Naive thymus-derived CD4-positive, alpha-beta T cell (primary cell): ENCODE measurements at places on chromosomes 3 and 15.

DNA sequence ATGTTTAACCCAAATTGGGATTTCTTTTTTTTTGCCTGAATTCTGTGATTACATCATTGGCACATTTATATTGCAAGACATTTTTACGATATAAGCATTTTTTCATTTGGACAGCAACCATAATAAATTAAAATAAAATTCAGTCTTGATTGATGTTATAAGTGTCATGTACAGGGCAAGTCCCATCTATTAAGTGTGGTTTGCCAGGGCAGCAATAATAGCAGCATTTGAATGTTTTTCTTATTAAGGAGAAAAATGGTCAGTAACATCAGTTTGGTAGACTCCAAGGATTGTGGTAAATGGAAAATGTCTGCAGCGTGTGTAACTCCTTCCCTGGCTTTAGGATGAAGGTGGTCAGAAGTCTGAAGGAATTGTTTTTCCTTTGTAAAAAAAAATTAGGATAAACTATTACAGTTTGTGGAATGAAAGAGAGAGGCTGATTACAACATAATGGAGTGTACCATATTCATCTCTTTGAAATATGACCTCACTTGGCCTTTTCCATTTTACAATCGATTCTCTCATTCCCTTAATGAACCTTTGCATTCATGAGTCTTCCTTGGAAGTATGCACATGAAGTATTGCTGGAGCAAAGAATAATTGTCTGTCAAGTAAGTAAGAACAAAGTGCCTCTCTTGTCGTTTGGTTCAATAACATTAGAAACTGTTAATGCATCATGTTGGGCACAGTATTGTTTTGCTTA is 405.4 kb upstream of the THRB start:
- no peak for DNase-seq

DNA sequence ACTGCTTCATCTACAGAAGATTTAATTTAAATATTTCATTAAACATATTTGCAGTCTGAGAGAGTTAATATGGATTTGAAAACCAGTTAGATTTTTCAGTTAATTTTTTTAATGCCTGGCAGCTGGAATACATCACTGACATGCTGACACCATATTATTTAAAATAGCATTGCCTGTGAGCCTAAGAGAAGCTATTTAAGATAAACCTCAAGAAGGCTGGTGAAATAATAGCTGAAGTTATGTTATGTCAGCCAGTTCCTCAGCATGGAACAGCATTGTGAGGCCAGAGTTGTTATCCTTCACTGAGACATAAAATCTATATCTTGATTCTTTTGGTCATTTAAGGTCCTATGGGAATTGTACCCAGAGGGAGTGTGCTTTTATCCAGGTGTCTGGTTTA is 705.2 kb downstream of the NAALADL2 start:
- DNase-seq = no peak

DNA sequence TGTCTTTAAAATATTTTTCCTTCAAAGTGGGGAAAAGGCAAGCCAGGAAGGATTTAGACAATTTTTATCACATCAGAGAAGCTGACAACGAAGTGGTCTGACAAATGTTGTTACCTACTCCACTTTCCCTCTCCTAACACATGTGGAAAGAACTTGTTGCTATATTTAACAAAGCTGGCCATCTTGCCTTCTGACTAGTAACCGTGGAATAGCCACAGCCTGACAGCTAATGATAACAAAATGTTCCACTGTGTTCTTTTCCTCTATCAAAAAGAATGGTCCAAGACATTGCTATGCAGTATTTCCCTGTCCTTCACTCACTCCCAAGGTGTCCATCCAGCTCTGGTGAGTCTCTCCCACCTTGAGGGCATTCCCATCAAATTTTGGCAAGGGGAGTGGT is 481.4 kb upstream of the THBS1 start:
- DNase-seq = no peak

- no peak for DNase-seq
These were observed 26.5 kb upstream of the VEPH1 start for GRCh38 chr3:157529751-157530150.

DNA sequence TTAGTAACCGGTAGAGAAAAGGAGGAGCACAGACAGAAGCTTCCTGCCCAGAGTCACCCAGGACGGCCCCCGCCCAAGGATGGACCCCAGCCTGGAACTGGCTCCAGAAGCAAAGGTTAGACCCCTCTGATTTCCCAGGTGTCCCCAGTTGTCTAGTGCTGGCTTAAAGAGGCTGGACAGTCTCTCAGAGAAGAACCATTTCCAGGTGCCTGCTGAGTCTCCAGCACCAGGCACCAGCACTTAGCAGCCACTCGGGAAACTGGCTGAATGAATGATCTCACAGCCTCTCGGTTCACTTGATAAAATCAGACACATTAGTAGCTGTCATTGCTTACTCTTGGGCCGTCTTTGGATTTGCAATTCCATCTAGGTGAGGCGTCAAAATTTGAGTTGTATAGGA is 139.7 kb upstream of the HES1 start:
- DNase-seq = no peak

- DNase-seq = no peak
These were observed 96.8 kb downstream of the SLMAP start for GRCh38 chr3:57852896-57853295.

DNA sequence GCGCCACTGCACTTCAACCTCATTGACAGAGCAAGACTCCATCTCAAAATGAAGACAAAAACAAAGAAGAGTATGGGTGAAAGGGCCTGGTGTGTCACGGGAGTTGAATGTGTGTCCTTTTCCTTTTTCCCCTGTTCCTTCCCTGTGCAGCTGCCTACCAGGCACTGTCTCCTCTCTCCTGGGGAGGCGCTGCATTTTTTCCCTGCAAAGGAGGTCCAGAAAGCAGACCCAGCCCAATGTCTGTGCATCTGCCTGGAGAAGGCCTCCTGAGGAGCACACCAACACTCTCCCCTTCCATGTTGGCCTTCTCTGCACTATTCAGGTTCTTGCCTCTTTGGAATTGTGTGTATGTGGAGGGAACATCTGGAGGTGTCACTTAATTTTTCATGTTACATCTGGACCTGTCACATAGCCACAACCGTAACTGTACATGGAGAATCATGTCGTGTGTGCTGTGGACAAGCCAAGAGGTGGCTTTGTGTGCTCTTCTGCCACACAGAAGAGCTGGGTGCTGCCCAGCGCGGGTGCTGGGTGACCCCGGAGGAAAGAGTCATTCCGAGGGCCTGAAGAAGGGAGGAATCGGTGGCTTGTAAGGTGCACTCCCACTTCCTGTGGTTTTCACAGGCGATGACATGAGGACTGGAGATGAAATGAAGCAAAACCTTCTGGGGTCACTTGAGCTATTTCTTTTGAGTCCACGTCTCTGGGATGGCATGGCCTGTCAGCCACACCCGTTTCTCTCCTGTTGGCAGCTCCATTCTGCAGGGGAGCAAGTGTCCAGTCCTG is 46.5 kb upstream of the CGNL1 start:
- DNase-seq = no peak
